ENCODE measurements at places on chromosomes 3 and 15. TPM values are rescaled to one million over a fixed set of nuclear protein-coding genes. Genes with fewer than 3 reads are reported as not detected.

PIGB gene
- 11.8 TPM for total RNA-seq

SELENOS gene
- total RNA-seq = 39.8 TPM

THAP10 gene
- total RNA-seq = 3.6 TPM

PRRT3 gene
- 1.4 TPM for total RNA-seq

CLDN1 gene
- total RNA-seq = 4.7 TPM

SCN11A gene
- not detected for total RNA-seq

SPINT1 gene
- total RNA-seq = 0.56 TPM

GOLGA8N gene
- 0.83 TPM for total RNA-seq

HACD3 gene
- total RNA-seq = 131 TPM

FEZF2 gene
- not detected for total RNA-seq

HCLS1 gene
- 0.56 TPM for total RNA-seq

ITPKA gene
- total RNA-seq = 1.4 TPM

C3orf85 gene
- total RNA-seq = not detected

HDC gene
- total RNA-seq = not detected

PRKCI gene
- total RNA-seq = 84.2 TPM

TGFBR2 gene
- 89.7 TPM for total RNA-seq

CKMT1B gene
- not detected for total RNA-seq

SLCO2A1 gene
- total RNA-seq = under 0.01 TPM

C3orf80 gene
- total RNA-seq = not detected

DNAH12 gene
- under 0.01 TPM for total RNA-seq

TGM4 gene
- under 0.01 TPM for total RNA-seq
